Neural crest cell (in vitro differentiated cells): ENCODE measurements at places on chromosomes 5 and 9.

DNA sequence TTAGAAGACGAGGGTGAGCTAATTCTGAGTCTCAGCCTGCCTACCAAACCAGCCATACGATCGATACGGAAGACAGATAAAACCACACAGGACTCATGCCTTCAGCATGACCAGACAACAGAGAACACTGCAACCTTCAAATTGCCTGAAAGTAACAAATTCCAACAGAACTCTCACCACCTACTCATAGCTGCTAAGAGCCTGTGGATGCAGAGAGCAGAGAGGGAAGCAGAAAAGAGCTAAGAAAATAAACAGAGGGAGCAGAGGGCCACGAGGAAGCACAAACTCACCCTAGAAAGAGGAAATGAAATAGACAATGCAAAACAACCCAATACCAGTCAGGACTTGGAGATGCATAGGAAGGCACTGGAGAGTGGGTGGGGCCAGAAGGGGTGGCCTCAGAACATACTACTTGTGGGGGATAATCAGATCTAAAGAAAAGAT, 86.7 kb upstream of the TAS2R1 start:
- DNase-seq, result no peak

GRCh38 chr5:56159521-56159947, 73.6 kb downstream of the ANKRD55 start:
- DNase-seq, result no peak

GRCh38 chr5:170319301-170319700, 21.7 kb upstream of the LCP2 start:
- no peak for DNase-seq

DNA sequence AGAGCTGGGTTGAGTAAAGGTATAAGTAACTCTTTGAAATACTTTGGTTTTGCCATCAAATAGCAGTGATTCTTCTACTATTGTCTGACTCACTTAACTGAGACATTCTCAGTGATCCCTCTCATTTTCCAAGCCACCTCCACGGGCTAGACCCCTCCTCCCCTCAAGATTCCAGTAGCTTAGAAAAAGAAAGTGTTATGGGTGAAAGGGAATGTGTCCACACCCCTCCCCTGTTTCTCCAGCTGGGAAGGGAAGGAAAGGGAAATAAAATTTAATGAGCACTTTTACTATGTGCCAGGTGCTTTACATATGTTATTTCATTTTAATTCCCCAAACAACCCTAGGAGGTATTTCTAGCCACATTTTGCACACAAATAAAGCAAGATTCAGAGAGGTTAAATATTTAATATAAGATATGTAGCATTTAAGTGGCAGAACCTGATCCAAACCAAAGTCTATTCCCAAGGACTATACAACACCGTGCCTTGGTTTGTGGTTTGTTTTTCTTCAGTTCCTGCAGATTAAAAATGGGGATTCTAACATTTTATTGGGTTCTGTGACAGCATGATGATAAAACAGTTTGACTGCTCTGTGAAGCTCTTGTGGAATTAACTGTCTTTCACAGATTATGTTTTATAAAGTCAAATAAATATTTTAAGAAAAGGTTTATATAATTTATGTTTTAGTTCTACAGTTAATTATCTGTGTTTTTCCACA, 135.9 kb downstream of the ZSWIM6 start:
- no peak for DNase-seq

GRCh38 chr5:150448952-150449516, 505 bp downstream of the RPS14 start:
- no peak for DNase-seq
